CD4-positive, alpha-beta T cell treated with Interleukin-15 for 1 hour (primary cell): ENCODE measurements at places on chromosomes 13 and 19.

DNA sequence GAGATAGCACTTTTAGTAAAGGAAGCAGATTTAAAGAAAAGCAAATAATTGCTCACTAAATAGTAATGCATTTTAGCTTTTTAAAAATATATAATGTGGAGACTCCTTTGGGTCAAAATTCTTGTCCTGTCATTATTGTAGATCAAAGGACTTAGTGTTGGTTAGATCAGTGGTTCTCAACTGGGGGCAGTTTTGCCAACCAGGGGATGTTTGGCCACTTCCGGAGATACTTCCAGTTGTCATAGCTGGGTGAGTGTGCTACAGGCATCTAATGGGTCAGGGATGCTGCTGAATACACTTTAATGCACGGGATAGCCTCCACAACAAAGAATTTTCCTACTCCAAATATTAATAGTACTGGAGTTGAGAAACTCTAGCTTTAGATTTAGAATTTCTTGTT, 126.8 kb downstream of the LMO7 start:
- DNase-seq = no peak

GRCh38 chr19:30555791-30556110, 183.6 kb downstream of the ZNF536 start:
- no peak for DNase-seq

- DNase-seq = no peak
These were observed 512.0 kb downstream of the DACH1 start for GRCh38 chr13:71355010-71355409.

DNA sequence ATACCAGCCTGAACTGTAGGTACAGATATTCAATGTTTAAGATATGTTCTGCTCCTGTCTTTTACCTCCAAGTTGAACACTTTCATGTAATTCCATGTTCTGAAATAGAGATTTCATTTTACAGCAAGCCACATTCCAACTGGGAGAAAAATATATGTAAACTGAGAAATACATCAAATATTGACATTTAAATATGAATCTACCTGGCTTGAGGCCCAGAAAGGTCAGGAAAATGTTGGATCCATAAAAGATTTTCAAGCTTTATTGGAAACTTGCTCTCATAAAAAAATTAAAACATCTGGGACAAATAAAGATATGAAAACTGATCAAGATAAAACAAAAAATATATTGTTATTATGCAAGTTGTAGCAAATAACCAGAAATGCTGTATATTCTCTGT, 1078.7 kb upstream of the ATXN8OS start:
- no peak for DNase-seq

DNA sequence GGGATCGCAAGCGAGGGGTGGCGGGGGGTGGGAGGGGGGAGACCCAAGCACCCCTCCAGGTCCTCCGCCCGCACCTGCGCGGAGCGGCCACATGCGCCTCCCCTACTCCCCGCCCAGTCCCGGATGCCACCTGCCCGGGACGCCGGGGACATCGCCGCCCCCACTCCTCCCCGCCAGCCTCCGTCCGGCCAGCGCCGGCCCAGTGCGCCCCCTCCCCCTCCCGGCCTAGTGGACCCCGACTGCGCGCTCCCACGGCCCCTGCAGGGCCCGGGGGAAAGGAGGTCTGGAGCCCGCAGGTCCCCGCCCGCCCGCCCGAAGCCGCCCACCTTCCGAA, 263 bp downstream of the RHPN2 start:
- peak; percentile 33 for DNase-seq

- DNase-seq = no peak
These were observed 10.3 kb downstream of the TNFSF9 start for GRCh38 chr19:6540918-6541689.

- no peak for DNase-seq
These were observed 258.5 kb downstream of the DLEU7 start for GRCh38 chr13:50584856-50585580.

DNA sequence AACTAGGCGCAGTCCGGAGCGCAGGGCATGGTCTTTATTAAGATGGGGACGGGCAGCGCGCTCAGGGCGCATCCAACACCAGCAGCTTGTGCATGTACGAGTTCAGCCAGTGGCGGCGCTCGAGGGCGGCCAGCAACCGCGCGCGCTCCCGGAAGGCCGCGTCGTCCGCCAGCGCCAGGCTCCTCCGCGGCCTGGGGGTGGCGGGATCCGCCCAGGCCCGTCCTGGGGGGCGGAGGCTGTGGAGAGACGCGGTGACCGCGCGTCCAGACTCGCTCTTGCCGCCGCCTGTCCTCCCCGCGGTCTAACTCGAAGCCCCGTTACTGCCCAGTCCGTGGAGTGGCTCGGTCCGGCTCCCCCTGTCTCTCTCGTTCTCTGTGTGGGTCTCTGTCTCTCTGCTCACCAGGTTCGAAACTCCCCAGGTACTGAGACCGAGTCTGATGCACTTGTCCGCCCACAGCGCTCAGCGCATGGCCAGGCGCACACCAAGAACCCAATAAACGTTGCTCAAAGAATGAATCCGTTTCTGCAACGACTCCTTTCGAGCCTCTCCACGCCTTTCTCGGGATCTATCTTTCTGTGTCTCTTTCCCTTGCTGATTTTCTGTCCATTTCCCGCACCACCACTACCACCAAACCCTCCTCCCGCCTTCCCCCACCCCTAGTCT, 702 bp downstream of the PTH2 start:
- peak; percentile 43 for DNase-seq
